ENCODE measurements at places on chromosomes 6 and 20.

- H3K4me3 ChIP-seq = no peak overlapping the region
- H3K27me3 ChIP-seq = no peaks in the 10 kb centered on the region
- no peaks in the 10 kb centered on the region for H3K36me3 ChIP-seq
- no peak overlapping the region for H3K27ac ChIP-seq
- no peak for DNase-seq
Measured at GRCh38 chr6:15387118-15387517, 141.2 kb downstream of the JARID2 start.

GRCh38 chr6:69792292-69792691, 4.5 kb downstream of the LMBRD1 start:
- peak overlapping the region; percentile 98 for H3K27ac ChIP-seq
- H3K4me3 ChIP-seq = no peak overlapping the region
- H3K36me3 ChIP-seq = no peaks in the 10 kb centered on the region
- H3K4me1 ChIP-seq = peaks cover 39% of the 10 kb centered on the region

GRCh38 chr6:11097476-11097875, 3.8 kb downstream of the SMIM13 start:
- DNase-seq = no peak
- no peaks in the 10 kb centered on the region for H3K4me1 ChIP-seq
- H3K27me3 ChIP-seq = no peaks in the 10 kb centered on the region
- no peak overlapping the region for H3K27ac ChIP-seq
- H3K4me3 ChIP-seq = no peak overlapping the region
- no peaks in the 10 kb centered on the region for H3K36me3 ChIP-seq

DNA sequence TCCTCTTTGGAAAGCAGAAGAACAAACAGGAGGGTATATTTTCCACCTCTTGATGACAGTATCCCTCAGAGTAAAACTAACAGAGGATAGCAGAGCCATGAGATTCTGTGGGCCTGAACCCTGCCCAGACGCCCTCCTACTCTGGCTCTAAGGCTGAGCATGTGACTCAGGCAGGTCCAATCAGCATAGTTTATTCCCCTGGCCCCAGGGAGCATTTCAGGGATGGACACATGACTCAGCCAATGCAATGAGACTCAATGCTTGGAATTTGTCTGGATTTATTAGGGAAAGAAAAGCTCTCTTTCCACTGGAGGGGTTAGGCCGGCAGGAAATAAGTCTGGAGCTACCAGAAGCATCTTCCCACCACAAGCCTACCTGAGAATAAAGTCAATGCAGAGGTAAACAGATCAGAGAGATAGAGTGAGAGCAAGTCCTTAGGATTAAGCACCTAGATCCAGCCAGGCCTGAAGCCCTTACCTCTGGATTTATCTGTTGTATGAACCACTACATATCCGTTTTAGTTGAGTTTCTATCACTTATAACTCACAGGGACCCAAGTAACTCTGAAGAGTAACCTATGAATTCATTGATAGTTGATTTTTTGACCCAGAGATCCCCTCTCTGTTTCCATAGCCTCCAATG, 68.2 kb upstream of the EYA2 start:
- no peaks in the 10 kb centered on the region for H3K4me1 ChIP-seq
- H3K4me3 ChIP-seq = no peak overlapping the region
- H3K27ac ChIP-seq = no peak overlapping the region
- no peaks in the 10 kb centered on the region for H3K27me3 ChIP-seq
- no peaks in the 10 kb centered on the region for H3K36me3 ChIP-seq

GRCh38 chr6:123687864-123688263, 51.1 kb upstream of the TRDN start:
- DNase-seq = no peak
- no peaks in the 10 kb centered on the region for H3K36me3 ChIP-seq
- H3K4me3 ChIP-seq = no peak overlapping the region
- no peaks in the 10 kb centered on the region for H3K27me3 ChIP-seq
- no peak overlapping the region for H3K27ac ChIP-seq

DNA sequence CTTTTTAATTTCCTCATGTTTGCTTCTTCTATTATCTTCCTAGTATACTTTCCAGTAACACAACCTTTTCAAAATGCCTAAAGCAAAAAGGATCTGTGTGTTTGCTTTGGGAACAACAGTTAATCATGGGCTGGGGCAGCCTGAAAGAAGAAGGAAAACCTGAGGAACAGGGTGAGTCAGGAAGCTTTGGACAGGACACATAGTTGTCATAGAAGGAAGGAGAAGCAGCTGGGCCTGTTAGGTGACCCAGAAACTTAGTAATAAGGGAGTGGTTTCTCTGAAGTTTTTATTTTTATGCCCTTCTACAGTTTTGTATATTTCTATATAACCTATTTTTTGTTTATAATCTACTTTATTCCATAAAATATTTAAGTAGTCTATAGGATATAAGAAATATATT, 61.4 kb downstream of the CD24 start:
- H3K27ac ChIP-seq = no peak overlapping the region
- no peak overlapping the region for H3K4me3 ChIP-seq
- no peaks in the 10 kb centered on the region for H3K36me3 ChIP-seq
- H3K4me1 ChIP-seq = no peaks in the 10 kb centered on the region
- H3K27me3 ChIP-seq = no peaks in the 10 kb centered on the region

DNA sequence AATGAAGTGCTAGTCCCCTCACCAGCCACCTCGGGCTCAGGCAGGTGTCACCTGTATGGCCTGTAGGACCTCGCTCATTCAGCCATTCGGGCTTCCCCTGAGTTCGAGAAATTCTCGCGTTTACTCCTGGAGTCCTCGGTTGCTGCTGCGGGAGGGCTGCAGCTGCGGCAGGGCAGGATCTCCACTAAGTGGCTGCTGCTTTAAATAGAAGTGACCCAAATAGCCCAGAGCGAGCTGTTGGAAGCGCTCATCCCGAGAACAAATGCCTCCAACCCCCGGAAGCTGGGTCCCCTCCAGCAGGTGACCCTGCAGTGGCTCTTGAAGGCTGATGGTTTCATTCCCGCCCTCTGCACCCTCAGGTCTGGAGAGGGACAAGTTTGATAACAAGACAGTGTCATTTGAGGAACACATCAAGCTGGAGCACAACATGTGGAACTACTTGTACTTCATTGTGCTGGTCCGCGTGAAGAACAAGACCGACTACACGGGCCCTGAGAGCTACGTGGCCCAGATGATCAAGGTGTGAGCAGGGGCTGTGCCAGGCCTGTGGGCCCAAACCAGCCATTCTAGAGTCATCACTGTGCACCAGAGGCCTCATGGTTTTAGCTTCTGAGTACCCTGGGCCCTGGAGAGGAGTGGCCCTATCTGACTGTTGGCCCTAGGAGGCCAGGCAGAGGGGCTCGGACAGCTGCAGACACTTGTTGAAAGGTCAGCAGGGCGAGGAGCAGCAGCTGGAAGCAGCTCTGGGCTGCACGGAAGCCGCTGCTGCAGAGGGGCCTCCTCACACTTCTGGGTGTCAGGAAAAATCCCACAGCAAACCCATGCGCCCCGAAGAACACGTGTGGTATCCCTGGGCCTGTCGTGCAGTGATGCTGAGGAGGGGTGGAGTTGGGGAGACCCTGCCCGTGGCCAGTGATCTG, 18.1 kb downstream of the UQCC2 start:
- no peaks in the 10 kb centered on the region for H3K4me1 ChIP-seq
- H3K36me3 ChIP-seq = no peaks in the 10 kb centered on the region
- no peak for DNase-seq
- H3K27ac ChIP-seq = peak overlapping the region; percentile 14
- no peaks in the 10 kb centered on the region for H3K27me3 ChIP-seq

- H3K36me3 ChIP-seq = no peaks in the 10 kb centered on the region
- no peaks in the 10 kb centered on the region for H3K4me1 ChIP-seq
- no peaks in the 10 kb centered on the region for H3K27me3 ChIP-seq
- H3K27ac ChIP-seq = no peak overlapping the region
- H3K4me3 ChIP-seq = no peak overlapping the region
- DNase-seq = no peak
Measured at GRCh38 chr6:6870921-6871320, 236.8 kb upstream of the RREB1 start.

DNA sequence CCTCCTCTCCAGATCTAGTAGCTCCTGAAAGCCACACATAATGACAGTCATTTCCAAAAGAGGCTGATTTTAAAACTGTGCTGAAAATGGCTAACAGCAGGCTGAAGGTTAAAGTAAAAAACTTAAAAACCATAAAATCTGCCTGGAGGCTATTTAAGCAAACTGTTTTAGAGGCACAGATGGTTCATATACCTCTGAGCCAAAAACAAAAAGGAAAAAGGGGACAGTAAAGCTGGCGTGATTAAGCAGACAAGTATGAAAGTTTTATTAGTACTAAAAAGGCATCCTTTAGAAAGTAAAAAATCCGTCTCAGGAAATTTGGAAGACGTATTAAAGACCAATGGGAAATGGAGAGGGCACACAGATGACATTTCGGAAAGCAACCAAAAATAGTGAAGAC, 55.8 kb downstream of the SOBP start:
- H3K27me3 ChIP-seq = no peaks in the 10 kb centered on the region
- H3K36me3 ChIP-seq = no peaks in the 10 kb centered on the region
- no peak overlapping the region for H3K4me3 ChIP-seq

Data from tibial nerve (tissue), 4 donors.